ENCODE measurements at places on chromosomes 7 and 10. TPM values are rescaled to one million over a fixed set of nuclear protein-coding genes. Genes with fewer than 3 reads are reported as not detected.
A peak's percentile ranks its signal among the peaks of the same experiment; 100 is the strongest.

Gene LRRD1
- total RNA-seq = 0.50 TPM

Gene SLC26A3
- not detected for total RNA-seq

DNA sequence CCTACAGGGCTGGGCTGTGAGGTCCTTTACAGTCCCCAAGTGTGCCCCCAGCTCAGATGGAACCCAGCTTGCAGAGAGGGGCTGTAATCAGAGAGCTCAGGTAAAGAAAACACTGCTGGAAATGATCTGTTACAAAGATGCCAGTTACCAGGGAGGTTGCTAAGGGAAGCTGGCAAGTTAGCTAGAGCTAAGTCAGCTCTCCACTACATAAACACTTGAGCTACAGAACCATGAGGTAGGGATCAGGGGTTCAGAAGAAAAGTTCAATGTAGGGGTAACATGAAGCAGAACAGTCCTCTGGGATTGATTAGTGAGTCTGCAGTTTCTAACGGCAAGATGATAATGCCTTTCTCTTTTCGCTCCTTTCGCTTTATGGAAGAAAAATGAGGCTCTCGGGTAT lies 53.1 kb upstream of the TM9SF3 start:
- DNase-seq = no peak

- DNase-seq = no peak
These were observed 27.7 kb downstream of the PHYH start for GRCh38 chr10:13272164-13272571.

Gene IGFBP3
- 1,171 TPM for total RNA-seq

DNA sequence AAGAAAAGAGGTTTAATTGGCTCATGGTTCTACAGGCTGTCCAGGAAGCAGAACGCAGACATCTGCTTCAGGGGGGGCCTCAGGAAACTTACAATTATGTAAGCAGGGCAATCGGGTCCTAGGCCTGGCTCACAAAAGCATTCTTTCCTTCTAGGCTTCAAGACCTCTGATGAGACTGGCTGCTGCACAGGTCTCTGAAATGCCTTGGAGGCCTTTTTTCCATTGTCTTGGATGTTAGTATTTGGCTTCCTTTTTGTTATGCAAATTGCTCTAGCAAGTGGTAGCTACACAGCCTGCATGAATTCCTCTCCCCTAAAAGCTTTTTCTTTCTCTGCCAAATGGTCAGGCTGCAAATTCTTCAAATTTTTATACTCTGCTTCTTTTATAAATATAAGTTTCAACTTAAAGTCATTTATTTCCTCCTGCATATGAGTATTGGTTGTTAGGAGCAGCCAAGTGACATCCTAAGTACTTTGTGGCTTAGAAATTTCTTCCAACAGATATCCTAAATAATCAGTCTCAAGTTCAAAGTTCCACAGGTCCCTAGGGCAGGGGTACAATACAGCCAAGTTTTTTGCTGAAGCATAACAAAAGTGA lies 83.1 kb upstream of the SEMA3A start:
- no peak for DNase-seq

- DNase-seq = no peak
These were observed 3.8 kb upstream of the ALDH18A1 start for GRCh38 chr10:95660283-95660682.

Gene RPS24
- 1,482 TPM for total RNA-seq

GRCh38 chr7:93562106-93562505 lies 12.4 kb downstream of the CALCR start:
- no peak for DNase-seq

DNA sequence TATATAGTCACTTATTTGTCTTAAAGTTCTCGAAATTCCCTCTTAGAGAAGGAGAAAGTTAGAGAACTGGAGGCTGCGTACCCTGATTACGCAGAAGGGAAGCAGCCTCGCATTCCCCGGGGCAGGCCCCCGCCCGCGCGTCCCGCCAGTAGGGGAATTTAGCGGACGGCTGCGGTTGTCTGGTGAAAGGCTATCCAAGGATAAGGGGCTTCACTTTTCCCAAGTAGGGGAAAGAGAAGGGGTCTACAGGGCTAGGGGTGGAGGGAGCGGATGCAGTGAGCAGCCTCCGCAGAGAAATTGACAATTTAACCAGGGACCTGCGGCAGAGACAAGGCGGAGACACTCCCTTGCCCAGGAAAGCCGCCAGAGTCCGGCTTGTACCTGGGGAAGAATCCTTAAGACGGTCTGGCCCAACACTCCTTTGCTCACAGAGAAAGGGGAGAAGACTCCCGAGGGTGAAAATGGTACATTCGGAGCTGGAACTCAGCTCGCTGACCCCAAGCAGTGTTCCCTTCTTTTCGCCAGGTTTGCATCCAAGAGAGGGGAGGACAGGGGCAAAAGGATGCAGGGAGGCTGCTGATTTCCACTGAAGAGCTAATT lies 994 bp upstream of the MAGI2 start:
- peak; percentile 72 for DNase-seq

DNA sequence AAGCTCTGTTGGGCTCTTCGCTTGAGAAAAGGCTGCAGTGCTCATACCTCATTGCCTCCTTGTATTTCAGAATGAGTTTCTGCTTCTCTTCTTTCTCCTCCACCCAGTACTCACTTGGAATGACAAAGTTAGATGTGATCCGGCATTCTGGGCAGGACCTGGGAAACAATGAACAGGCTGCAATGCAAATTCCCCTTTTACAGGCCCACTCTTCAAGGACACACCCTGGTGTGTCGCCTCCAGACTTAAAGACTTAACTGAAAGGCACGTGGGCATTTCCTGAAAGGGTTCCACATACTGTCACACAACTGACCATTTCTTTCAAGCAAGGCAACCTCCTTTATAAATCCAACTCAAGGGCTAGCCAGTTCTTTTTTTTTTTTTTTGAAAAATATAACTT lies 23.6 kb downstream of the MKRN1 start:
- no peak for DNase-seq

DNA sequence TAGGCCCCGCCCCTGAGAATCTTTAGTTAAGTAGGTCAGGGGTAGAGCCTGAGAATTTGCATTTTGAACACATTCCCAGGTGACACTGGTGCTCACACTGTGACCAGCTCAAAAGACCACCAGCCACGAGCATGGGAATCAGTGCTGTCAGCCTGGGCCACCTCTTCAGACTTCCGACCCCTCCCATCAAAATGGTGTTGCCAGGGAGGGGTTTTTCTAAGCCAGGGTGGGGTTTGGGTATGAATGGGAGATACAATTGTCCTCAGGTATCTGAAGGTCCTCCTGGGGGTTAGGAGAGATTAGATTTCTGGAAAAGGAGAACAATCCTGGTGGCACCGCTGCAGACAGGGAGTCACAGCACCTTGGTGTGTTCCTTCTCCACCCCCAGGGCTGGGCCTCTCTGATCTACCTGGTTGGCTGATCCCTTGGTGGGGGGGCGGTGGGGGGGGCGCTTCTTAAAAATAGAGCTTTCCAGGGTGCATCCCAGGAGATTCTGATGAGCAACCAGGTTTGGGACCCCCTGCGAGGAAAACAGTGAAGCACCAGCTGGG lies 111.5 kb upstream of the ANLN start:
- no peak for DNase-seq

DNA sequence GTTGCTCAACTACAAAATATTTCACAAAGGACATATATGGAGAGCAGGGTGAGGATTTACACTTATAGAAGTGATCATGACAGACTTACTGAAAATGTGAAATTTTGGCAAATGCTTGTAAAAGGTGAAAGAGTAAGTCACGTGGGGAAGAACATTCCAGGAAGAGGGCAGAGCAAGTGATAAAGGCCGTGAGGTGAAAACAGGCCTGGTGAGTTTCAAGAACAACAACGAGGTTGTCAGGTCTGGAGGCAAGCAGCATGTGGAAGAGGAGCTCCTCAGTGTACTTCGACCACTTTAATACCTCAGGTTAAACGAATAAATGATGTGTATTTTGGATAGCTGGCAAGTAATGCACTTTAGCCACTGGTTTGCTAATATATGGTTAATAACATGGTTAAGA lies 706.7 kb downstream of the PCDH15 start:
- no peak for DNase-seq

GRCh38 chr7:125966278-125967048 lies 1036.8 kb upstream of the POT1 start:
- DNase-seq = no peak

Gene CHRM2
- 40.9 TPM for total RNA-seq

- no peak for DNase-seq
These were observed 266.0 kb downstream of the C7orf25 start for GRCh38 chr7:42645906-42646305.

- no peak for DNase-seq
These were observed 184.3 kb upstream of the MBL2 start for GRCh38 chr10:52956861-52957260.

Gene CALML5
- total RNA-seq = not detected

DNA sequence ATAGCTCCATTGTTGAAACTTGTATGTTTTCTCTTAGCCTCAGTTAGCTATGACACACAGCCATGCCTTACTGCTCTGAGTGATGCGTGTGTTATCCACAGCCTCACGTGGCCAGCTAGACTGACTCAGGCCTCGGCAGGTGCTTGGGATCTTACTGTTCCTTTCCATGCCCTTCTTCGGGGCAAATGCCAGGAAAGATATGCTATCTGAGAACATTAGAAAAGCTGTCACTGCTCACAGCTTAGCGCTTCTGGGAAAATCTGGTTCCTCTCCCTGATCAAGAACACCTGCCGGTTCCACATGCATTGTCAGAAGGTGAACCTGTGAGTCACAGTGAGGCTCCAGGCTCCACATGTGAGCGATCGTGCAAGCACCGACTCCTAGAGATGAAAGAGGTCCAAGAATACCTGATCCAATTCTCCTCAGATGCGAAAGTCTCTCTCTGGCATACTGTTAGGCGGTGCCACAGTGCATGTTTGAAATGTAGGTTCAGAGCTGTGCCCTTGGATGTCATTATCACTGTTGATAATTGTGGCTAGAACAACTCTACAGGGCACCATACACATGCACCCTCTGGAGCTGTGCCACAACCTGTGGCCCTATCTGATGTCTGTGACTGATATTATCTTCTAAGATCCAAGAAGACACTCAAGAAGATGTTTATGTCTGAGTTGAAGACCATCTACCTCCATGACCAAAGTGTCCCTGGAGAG lies 247.8 kb upstream of the IGFBP3 start:
- DNase-seq = no peak

Gene SFXN3
- total RNA-seq = 17.1 TPM

DNA sequence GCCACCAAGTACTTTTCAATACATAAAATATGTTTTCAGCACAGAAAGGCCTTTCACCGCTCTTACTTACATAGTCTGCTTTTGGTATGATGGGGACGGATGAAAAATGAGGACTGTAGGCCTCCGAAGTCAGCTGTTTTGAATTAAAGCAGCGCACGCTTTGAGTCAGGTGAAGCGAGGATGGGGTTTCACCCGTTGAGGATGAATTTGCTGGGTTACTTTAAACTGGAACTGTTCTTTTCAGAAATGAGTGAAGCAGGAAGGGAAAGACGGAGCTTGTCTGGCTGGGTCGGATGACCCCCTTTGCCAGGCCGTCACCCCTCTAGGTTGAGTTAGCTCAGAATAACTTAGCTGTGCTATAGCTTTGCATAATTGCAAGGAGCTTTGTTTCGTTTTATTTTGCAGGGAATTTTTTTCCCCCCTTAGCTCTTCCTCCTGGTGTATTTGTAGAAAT lies 40.0 kb downstream of the CUX1 start:
- DNase-seq = no peak

- DNase-seq = no peak
These were observed 36.4 kb downstream of the CUL1 start for GRCh38 chr7:148735141-148735540.

Gene ACTR1A
- 93.6 TPM for total RNA-seq

DNA sequence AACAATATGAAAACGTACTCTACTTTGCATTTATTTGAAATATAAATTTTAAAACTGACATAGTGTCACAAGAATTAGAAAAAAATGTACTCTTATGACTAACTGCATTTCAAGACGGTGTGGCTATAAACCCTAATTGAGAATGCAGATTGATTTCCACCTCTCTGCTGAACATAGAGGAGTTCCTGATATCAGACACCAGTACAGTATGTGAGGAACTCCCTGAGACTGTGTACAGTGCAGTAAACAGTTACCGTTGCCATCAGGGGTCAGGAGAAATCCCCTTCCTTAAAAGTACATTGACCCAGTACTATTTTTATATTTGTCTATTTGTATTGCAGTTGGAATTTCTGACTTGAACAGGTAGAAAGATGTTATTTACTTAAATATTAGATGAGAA lies 61.8 kb upstream of the DKK1 start:
- DNase-seq = no peak

DNA sequence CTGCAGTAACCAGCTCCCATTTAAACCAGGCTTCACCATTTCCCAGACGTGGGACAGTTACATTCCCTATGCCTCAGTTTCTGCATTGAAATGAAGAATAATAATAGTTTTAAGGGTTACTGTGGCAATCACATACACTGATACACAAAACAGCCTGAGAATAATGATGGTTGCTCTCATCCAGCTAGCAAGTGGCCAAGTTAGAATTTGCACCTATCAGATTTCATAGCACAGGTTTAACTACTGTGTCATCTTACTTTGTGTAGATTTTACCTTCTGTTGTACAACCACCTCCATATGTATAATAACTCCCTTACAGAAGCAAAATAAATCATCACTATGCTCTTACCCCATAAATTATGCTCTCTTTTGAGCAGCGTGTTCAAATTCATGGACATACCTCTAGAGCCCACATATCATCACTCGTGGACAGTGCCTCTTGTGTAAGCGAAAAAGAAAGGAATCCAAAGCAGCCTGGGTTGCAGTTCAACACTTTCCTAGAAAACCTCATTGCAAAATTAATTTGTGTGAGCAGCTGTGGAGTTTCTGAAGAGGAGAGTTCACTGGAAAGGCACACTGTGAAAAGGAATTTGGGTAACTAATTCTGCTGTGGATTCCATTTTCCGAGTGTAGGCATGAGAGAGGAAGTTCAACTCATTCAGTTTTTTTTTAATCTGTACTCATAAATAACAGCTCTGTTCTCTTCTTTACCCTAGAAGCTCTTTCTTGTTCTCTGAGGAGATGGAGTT lies 492.5 kb downstream of the ARL4A start:
- DNase-seq = no peak

- DNase-seq = no peak
These were observed 164.6 kb downstream of the TWIST1 start for GRCh38 chr7:18952846-18953245.

Gene CELF2
- 27.2 TPM for total RNA-seq

Gene MMP21
- 0.23 TPM for total RNA-seq

Gene TDRD1
- not detected for total RNA-seq

Gene LIPF
- total RNA-seq = not detected

DNA sequence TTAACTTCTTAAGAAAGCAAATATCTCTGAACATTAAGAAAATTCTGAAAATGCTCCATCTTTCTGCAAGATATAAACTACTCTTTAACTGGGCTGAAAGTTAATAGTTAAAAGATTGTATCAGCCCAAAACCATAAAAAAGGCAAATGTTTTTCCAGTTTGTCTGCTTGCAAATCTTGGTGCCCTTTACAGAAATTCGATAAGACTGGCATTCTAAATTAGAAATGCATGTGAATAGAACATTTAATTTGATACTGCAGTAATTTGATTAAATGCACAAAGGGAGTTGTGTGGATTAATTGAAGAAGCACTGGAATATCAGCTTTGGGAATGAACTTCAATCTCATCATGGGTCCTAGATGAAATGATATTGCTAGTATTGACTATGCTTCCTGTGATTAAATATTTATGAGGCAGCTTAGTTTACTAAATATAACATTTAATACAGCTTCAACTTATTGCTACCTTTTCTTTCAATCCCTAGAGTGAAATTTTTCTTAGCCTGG lies 78.4 kb downstream of the IQUB start:
- no peak for DNase-seq

Data from mesothelial cell of epicardium (in vitro differentiated cells).